ENCODE measurements at places on chromosomes 6 and 20.

DNA sequence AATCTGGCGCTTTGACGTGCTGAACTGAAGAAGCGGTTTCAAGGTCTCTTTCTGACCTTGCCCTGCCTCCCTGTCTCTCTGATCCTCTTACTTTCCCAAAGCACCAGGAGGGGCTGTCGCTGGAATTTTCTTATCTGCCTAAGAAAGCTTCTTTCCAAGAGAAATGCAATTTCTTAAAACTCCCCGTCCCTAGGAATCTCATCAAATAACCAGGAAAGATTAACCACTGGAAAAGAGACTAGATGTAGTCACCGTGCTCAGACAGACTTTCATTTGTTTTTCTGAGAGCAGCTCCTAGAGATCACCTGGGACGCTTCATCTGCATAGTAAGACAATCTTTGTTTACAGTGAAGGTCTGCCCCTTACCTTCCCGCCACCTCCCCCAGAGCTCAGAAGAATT, 38.6 kb downstream of the PDYN start:
- DNase-seq: no peak

DNA sequence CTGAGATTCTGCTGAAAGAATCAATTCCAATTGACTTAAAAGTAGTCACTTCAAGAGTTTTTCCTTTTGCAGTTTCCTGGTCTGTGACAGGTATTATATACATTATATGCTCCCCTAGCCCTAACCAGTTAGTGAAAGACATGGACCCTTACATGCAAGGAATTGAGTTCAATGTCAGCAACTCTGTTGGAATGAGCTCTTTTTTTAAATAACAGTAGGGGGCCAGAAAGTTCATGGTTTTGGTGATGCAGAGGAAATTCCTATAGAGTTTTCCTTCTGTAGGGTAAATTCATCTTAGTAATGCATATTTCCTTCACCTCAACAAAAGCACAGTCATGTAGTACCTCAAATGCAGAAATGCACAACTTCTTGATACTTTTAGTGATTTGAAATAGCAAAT, 172.2 kb downstream of the KIF6 start:
- no peak for DNase-seq

DNA sequence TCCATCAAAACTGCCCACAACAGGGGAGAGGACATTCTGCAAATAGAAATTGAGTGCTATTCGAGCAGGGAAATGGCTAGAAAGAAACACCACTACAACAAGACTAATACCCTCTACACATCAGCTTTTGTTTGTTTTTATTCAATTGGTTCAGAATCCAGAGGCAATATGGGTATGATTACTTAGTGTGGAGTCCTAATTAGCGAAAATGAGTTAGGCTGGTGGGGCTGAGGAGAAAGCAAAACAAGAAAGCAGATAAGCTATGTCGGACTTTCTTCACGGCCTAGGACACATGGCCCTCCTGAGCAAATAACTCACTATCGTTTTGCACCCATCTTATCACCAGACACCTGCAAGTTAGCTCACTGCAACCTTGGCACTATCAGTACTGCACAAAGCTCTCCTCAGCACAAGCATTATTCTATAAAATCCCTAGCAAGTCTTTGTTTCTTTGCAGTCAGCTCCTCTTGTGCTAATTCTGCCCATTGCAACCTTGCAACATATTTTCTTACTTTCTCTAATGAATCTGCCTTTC, 31.3 kb upstream of the SH3BGRL2 start:
- DNase-seq: no peak

DNA sequence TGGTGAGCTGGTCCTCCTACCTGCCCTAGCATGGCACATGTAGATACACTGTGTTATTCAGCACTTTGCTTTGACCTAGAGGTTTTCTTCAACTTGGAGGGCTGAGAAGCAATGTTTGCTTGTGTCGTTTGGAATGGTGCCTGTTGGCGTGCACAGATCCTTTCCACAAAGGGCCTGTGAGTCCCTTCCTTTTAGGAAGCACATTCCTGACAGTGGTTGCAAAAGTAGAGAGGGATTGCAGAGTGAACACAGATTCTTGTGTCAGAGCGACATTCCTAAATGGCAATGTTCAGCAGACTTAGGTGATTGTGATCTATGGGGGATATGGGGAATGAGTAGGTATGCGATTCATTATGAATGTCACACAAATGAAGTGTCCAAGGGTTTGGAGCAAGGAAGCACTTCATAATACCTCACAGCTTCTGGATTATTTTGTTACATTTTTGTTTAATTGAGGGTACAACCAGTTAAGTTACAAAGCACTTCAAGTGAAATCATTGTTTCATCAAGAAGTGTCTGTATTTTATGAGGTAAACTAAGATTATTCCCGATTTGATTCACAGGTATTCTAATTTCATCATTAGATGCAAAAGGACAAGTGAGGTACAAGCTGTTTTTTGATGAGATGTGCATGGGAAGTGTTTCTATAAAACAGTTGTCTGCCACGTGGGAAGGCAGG, 713 bp upstream of the RNF144B start:
- DNase-seq: no peak

GRCh38 chr6:46061497-46061896, 45.8 kb upstream of the CLIC5 start:
- DNase-seq: no peak

DNA sequence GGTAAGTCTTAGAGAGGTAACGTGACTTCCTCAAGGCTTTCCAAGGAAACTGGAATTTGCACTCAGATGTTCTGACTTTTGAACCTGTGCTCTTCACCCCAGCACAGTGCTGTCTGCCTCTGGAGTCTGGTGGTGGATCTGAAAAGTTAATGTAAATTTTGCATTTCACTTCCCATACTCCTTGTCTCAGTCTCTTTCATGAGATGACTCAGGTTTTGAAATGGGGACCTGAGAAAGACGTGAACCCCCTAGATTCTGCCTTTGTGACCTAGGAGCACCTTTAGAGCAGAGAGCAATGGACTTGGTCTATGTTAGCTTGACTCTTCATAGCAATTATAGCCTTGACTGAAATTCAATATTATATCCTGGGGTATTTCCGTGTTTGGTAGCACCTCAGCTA, 223.0 kb downstream of the QKI start:
- DNase-seq: no peak
